ENCODE measurements at places on chromosomes 12 and 14.
A peak's percentile ranks its signal among the peaks of the same experiment; 100 is the strongest.

DNA sequence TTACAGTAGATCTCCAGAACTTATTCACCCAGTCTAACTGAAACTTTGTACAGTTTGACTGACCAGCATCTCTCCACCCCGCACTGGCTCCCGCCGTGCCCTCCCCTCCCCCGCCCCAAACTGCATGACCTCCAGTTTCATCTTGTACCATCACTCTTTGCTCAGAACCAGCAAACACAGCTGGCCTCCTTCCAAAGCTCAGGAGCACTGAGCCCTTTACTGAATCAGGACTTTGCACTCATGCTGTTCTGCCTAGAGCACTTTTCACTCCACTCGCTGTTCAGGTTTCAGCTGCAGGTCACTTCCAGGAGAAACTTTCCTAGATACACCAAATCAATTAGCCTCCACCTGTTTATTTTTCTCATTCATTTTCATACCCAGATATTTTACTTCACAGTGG is 455.3 kb upstream of the PDE3A start:
- DNase-seq, result no peak

DNA sequence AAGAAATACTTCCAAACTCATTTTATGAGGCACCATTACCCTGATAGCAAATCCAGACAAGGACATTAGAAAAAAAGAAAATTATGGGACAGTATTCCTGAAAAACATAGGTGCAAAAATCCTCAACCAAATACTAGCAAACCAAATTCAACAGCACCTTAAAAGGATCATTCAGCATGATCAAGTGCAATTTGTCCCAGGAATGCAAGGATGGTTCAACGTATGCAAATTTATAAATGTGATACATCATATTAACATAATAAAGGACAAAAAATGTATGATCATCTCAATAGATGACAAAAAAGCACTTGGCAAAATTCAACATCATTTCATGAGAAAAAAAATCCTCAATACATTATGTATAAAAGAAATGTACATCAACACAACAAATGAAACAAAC is 162.9 kb downstream of the DUSP6 start:
- DNase-seq, result no peak

DNA sequence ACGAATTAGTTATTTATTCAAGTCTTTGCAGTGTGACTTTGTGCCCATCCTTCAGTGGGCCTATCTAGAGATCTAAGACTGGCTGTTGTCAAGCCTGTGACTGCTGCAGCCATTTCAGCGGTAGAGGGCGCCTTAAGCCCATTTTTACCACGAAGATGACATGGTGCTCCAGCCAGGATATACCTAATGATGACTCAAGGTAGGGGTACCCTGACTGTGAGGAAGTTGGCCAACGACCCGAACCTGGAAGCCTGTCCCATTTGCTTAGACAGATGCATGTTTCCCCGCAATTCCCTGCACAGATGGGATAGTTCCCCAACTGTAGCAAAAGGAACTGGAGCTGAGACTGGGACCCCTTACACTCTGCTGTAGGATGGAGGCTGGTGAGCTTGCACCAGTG is 41.3 kb downstream of the RAB3IP start:
- DNase-seq, result no peak

GRCh38 chr14:85054178-85054577 is 475.8 kb upstream of the FLRT2 start:
- DNase-seq, result no peak

GRCh38 chr12:123150744-123151456 is at the start of gene PITPNM2:
Gene PITPNM2, minus strand, starts transcription at chr12:123151090. Its CDS starts 116,500 bp downstream, at chr12:123034590.
- peak; percentile 60 for DNase-seq

DNA sequence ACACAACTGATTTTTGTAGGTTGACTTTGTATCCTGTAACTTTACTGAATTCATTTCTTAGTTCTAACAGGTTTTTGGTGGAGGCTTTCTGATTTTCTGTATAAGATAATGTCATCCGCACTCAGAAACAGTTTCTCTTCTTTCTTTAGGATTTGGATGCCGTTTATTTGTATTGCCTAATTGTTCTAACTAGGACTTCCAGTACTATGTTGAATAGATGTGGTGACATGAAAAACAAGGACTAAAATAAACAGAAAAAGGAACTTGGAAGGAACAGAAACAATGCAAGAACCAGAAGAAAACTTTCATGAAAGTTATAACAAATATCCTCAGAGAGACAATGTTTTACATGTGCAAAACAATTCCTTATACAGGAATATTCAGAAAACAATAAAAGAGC is 100.3 kb downstream of the GTF2A1 start:
- no peak for DNase-seq

- DNase-seq, result no peak
Observed at GRCh38 chr12:1821805-1822204, 1.4 kb downstream of the LRTM2 start.

- no peak for DNase-seq
Observed at GRCh38 chr12:107467716-107468115, 217.9 kb upstream of the PWP1 start.

GRCh38 chr12:94145191-94145983 is 3.0 kb upstream of the PLXNC1 start:
- DNase-seq, result peak; percentile 34

DNA sequence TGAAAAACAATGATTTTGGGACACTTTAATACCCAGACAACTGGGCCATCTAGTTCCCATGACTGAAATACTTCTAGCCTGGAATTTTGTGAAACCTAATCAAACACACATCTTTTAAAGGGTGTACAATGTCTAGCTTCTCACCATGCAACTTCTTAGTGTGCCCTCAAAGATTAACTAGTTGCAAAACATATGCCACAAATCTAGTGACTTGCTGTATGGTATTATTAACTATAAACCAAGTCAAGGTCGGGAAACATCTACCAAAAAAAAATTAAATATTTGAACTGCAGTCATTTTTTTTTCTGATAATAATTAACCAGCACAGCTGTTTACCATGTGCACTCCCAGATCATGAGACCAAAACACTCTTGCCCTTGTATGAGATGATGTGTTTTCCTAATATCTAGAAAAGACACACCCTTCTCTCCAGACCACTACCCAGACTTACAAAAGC is 171.8 kb upstream of the FOXN3 start:
- DNase-seq, result no peak

DNA sequence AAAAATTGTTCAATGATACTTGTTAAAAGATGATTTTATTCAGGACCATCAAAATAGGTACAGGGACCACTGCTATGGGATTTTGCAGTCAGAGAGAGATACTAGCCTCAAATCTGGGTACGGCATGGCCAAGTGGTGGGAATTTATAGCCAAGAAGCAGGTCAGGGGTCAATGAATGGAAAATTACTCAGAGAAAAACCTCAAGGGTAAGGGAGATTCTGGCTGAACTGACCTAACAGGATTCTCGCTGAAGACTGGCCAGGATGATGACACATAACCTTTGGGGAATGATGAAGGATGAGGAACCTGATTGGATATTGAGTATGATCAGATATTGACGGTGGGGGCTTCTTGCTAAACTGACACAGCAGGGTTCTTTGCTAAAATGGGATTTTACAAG is 32.7 kb downstream of the DEPDC4 start:
- DNase-seq, result no peak

GRCh38 chr12:118742431-118742830 is 238.9 kb upstream of the SRRM4 start:
- DNase-seq, result no peak

DNA sequence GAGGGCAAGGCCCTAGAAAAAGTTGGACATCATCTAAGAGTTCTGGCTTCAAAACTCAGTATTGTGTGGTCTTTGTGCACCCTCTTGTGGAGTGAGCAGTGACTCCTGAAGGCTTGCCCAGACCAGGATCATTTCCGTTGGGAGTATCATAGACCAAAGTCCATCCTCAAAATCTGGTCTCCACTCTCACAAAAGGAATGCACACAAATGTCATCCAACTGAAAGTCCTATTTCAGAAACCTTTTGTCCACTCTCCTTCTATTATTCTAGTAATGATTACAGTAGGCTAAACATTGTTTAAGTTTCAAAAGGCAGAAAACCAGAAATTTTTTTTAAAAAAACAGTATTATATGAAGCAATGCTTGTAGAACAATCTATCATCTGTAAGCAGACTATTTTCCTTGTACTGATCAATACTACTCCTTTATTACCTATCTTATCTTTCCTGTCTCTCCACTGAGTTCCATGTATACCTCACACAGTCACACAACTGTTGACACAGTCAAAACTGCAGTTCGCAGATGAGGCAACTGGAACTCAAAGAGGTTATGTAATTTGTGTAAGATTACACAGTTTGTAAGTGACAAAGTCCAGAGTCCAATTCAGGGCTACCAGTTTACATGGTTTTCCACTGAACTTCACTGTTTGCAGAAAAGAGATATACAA is 41.4 kb downstream of the COX16 start:
- no peak for DNase-seq

DNA sequence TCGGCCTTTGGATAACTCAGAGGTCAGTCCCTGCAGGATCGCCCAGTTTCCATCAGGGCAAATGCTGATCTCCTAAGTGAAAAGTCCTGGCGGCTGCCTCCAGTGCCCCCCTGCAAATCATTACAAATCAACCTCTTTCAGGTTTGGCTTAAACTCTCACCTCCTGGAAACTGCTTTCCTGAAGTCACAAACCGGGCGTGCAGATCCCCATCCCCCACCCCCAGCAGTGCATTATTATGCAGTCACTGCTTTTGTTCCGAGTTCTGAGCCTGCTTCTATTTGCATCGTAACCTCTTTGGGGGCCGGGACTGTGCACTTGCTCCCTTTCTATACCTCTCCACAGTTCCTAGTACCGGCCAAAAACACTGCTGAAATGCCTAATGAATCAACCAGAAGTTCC is at the start of gene USP44:
Gene USP44, minus strand, starts transcription at position 172 of the 400 bp plus-strand sequence. CDS start 17,220 bp downstream, outside the sequence.
- no peak for DNase-seq

DNA sequence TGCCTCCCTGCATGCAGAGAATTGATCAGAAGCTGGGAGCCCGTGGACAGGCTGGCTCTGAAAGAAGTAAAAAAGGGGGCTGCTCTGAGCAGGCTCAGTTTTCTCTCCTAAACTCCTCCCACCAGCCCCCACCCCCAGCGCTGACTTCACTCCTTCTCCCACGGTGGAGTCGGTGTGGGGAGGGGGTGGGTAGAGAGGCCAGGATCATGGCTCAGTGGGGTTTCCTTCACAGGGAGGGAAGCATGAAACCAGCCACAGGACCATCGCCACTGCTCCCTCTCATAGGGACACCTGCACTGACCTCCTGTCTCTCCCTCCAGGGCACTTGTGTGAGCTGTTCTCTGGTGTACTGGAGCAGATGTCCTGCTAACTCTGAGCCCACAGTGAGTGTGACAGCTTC is 78.9 kb downstream of the STAB2 start:
- DNase-seq, result no peak

GRCh38 chr12:114855678-114856077 is 171.7 kb upstream of the TBX3 start:
- no peak for DNase-seq

GRCh38 chr14:67538501-67538900 is 5.4 kb downstream of the PLEKHH1 start:
- DNase-seq, result no peak

- DNase-seq, result no peak
Observed at GRCh38 chr12:80356097-80356496, 87.9 kb upstream of the PTPRQ start.

GRCh38 chr12:123655420-123655819 is 15.5 kb upstream of the TCTN2 start:
- no peak for DNase-seq

GRCh38 chr12:94988471-94988870 is 15.0 kb downstream of the NDUFA12 start:
- DNase-seq, result peak; percentile 44

DNA sequence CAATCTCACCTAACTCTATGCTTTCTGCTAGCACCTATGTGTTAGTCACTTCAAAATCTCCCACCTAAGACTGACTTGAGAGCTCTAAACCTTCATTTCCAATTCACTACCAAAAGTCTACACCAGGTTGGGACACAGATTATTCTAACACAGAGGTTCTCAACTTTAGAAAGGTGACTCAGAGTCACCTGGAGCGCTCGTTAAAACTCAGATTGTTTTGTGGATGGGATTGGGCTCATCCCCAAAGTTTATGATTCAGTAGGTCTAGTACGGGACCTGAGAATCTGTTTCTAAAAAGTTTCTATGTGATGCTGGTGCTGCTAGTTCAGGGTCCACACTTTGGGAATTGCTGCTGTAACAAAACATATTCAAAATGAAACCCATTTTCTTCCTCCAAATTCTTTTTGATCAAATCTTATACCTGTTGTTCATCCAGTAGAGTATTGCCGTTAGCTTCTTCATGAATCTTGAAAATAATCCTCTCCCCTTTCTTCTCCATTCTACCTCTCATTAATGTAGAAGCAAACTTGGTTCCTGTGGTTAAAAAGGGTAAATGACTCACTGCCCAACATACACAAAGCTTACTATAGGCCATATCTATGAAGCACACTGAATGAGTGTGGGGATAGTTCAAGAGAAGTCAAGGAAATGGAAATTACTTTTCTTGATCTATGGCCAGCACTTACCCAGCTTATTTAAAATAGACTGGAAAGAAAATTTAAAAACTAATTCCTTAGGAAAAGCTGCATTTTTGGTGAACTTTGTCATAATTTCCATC is 206.7 kb downstream of the KIF21A start:
- no peak for DNase-seq

- DNase-seq, result no peak
Observed at GRCh38 chr14:104722938-104723650, 935 bp upstream of the ADSS1 start.

GRCh38 chr14:23415821-23416778 is 8.0 kb upstream of the MYH6 start:
- no peak for DNase-seq

DNA sequence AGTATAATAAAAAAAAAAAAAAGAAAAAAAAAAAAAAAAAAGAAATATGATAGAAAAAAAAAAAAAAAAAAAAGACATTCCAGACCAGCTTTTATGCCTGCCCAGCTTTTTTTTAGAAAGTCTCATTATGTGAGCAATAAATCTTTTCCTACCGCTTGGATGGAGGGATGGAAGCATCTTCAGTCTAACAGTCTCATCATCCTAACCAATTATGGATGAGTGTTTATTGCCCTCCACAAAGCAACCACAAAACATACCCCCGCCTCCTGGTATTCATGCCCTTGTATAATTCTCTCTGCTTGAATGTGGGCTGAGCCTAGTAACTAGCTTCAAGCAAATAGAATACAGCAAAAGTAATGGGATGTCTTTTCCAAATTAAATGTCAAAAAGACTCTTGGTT is 33.7 kb upstream of the ADAMTS20 start:
- no peak for DNase-seq

DNA sequence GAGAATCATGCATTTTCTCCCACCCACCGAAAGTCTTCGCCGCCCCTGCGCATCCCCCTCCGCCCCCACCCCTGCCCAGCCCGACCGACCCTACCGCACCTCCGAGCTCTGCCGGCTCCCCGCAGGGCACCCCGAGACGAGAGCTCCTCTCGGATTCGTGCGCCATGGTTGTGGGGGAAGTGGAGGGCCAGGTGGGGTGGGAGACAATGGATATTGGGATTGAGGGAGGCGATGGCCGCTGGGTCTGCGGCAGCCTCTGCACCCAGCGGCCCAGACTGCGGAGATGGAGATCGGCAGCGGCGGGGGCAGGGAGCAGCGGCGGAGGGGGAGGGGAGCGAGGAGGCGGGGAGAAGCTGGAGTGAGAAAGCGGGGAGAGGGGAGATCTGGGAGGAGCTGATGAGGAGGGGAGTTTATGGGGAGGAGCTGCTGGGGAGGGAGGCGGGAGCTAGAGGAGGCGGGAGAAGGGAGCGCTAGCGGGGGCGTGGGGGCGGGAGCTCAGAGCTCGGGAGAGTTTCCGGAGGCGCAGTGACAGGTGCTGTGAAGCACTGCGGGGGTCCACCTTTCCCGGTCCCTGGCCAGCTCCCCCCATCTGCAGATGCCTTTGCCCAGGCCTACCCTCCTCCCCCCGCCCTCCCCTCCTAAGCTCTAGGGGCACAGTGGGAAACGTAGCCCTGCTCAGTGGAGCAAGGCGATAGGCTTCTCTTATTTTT is at the start of gene SALL2:
Gene SALL2, minus strand, starts transcription at position 385 of the 710 bp plus-strand sequence. Its CDS starts 219 bp downstream, at position 166.
- peak; percentile 71 for DNase-seq
